Activated T-cell treated with anti-CD3 and anti-CD28 coated beads, Interleukin-2, amount 50 U/mL, for 24 hours (primary cell): ENCODE measurements at places on chromosomes 7 and 10.
A peak's percentile ranks its signal among the peaks of the same experiment; 100 is the strongest.

DNA sequence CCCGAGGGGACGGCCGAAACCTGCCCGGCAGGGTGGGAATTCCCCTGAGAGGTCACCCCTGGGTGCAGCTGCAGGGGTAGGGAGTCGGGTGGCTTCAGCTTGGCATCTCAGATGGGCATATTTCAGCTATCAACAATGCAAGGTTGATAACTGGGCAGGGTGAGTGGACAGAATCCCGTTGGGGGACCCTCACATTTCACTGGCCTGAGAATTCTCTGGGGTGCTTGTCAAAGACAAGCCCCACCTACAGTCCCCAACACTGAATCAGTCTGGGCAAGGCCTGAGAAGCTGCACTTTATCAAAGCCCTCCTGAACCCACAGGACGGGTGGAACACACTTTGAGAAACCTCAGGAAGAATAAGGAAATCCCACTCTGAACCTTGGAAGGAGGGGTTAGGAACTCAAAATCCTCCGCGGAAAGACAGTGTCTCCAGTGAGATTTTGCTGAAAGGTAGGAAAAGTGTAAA, 3.1 kb downstream of the RGS10 start:
- DNase-seq = no peak

GRCh38 chr7:84271543-84271942, 77.0 kb upstream of the SEMA3A start:
- DNase-seq = no peak

GRCh38 chr10:74189999-74190421, 39.0 kb downstream of the ADK start:
- no peak for DNase-seq

GRCh38 chr7:151100921-151101320, 14.6 kb downstream of the AGAP3 start:
- DNase-seq = no peak

DNA sequence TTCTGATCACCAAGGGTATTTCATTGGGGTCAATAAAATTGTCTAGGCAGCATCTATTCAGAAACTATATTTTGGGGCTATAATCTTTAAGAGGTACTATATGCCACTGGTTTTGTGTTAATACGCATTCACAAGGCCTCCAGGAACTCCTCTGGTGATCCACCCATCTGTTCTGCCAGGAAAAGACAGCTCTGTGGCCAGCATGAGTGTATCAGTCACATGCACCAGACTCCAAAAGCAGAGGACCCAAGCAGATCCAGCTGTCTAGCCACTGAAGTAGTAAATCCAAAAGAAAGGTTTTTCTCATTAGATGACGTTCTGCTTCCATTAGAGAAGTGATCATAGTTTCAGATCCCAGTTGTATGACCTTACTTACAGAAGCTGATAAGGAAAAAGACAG, 199.6 kb upstream of the CELF2 start:
- no peak for DNase-seq

DNA sequence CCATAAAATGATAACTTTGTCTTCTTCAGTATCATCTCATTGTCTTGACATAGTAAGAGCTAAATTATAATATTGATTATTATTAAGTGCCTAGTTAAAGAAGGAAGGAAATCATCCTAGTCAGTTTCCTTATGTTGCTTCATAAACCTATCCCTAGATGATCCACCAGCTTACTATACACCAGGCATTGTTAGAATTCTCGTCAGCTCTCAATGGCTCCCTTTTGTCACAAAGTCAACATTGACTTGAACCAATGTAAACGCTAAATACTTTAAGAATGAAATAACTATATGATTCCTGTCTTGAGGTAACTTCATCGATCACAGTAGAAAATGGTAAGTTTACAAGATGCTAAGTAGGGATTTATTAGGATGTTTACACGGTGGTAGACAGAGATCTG, 1162.9 kb downstream of the CNTNAP2 start:
- no peak for DNase-seq

DNA sequence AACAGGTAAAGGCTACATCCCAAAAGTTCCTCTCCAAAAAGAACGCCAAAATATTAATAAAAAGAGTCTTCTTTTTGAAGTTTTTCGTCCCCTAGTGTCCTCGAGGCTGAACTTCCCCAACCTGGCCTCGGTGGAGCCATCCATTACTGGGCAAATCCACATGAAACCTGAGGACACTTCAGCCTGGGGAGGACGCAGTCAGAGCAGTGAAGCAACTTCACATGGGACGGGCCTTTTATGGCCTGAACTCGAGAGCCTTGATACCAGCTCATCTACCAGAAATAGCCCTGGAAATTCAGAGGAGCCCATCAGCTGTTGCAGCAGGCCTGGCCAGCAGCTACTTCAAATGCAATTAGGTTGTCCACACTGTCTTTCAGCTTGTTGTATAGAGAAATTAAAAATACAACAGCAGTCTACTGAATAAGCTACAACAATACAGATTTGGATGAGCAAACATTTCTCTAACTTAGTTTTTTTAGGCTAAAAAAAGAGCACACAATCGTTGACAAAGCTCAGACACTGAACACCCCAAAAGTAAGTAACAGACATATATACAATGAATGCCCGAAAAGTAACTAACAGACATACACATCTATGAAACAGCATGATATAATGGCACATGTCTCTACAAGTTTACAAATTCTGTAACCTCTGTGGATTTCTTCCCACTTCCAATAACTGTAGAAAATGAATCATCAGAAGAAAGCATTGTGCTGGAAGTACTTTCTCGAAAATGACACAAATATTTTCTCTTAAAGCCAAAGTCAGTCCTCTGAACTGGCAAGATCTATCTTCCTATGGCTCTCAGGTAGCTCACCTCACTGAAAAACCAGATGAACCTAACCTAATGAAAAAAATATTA, at the start of gene SVIL:
TSS of gene SVIL (minus strand) at position 208 of the 862 bp plus-strand sequence. CDS start 79,913 bp downstream, outside the sequence.
- DNase-seq = no peak

DNA sequence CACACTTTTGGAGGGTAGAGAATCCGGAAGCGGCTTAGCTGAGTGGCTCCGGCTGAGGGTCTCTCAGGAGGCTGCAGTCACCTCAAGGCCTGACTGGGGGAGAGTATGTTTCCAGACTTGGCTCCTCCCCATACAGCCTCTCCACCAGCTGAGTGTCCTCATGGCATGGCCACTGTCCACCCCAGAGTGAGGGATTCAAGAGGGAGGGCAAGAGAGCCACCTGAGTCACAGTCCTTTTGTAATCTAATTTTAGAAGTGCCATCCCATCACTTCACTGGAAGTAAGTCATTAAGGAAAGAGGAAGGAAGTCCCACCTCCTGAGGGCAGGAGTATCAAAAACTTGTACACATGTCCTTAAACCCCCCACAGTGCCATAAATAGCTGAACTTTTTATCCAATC, 134.0 kb downstream of the GLI3 start:
- DNase-seq = no peak

DNA sequence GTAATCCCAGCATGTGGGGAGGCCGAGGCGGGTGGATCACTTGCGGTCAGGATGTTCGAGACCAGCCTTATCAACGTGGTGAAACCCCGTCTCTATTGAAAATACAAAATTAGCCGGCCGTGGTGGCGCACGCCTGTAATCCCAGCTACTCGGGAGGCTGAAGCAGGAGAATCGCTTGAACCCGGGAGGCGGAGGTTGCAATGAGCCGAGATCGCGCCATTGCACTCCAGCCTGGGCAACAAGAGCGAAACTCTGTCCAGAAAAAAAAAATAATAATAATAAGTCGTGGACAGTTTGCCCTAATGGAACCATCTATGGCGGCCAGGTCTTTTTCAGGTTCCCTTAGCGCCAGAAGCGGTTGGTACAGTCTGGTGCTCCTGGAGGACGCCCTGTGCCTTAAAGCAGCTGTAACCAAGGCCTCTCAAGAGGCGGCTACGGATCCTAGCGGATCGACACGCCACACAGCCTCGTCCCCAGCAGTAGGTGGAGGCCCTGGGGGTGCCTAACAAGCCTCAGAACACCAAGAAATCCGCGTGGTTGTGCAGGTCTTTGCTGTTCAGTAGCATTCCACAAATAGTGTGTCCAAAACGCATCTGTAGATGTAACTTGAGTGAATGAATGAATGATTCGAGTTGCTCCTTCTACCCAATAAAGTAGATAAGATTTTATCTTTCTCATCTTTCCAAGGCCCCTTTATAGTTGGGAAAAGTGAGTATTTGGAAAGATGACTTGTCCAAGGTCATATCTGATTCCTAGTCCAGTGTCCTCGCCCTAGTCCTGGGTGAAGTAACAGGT, 982 bp downstream of the PGAM1 start:
- peak; percentile 58 for DNase-seq

DNA sequence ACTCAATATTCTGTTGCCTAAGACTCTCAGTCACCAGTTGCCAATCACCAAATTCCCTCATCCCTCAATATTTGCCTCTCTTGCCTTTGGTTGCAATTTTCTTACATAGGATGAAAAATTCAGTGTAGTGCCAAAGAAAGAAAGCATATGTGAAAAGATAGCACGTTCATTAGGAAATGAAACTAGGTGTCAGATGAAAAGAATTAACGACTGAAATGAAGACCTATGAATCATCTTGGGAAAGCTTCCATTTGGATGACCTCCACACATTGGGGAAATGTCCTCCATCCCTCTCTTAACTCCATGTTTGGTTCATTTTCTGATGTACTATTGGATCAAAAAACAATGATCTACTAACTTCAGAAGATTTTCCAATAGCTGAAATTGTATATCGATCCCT, 145.1 kb upstream of the MEOX2 start:
- no peak for DNase-seq
